Central memory CD4-positive, alpha-beta T cell (primary cell): ENCODE measurements at places on chromosomes 11 and 22.

GRCh38 chr11:119952441-119952840, 185.5 kb downstream of the TRIM29 start:
- no peak for DNase-seq

DNA sequence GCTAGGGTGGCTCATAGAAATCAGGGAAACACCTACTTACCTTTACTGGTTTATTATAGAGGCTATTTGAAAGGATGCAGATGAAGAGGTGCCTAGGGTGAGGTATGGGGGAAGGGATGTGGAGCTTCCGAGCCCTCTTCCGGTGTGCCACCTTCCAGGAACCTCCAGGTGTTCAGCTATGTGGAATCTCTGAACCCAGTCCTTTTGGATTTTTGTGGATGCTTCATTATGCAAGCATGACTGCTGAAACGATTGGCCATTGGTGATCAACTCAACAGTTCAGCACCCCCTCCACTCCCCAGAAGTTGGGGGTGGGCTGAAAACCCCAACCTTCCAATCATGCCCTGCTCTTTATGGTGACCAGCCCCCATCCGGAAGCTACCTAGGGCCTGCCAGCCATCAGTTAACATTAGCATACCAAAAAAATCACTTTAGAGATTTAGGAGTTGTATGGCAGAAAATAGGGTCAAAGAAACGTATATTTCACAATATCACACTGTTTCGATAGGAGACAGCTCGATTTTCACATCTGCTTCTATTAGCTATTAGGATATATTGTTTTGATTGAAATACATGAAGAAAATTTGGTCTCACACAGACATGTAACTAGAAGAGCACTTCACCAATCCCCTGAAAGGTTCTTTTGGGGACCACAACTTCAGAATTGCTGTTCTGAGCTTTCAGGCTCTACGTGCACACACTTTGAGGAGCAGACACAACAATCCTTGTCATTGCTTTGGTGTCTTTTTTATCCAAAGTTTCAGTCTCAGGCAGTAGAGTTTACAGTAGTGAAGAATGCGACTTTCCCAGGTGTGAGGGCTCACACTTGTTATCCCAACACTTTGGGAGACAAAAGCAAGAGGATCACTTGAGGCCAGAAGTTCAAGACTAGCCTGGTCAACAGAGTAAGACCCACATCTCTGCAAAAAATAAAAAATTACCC, 3.3 kb upstream of the POLR2G start:
- no peak for DNase-seq

GRCh38 chr11:97615546-97615945, 1225.7 kb downstream of the JRKL start:
- DNase-seq, result no peak

GRCh38 chr22:36818010-36818642, 1.3 kb upstream of the PVALB start:
- no peak for DNase-seq

GRCh38 chr11:83671289-83671688, 385.1 kb upstream of the CCDC90B start:
- no peak for DNase-seq

DNA sequence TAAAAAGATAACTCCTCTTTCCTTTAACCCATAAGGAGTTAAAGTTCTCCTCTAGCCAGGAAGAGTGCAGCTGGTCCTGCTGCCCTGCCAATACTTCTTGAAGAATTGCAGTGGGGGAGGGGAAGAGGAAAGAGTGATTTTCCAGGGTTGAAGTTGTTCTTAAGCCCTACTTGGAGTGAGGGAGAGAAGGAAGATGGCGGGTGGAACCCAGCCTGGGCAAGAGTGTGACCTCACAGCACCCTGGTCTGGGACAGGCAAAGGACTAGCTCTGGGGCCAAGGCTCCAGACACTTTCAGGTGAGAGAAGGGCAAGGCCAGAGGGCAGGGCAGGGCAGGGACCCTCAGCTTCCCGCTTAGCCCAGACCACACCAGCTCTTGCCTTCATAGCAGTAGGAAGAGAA, 6.6 kb downstream of the TNKS1BP1 start:
- DNase-seq, result no peak

DNA sequence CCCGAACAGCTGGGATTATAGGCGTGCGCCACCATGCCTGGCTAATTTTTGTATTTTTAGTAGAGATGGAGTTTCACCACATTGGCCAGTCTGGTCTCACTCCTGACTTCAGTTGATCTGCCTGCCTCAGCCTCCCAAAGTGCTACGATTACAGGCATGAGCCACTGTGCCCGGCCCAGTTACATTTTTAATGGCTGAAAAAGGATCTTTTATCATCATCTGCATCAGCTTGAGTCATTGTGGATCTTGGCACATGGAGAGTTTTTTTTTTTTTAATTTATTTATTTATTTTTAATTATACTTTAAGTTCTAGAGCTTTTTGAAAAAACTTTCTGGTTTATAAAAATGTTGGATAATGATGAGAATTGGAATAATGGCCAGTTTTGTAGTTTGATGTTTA, 8.6 kb downstream of the IGHMBP2 start:
- no peak for DNase-seq

- no peak for DNase-seq
These were observed 42.9 kb upstream of the ARHGAP32 start for GRCh38 chr11:129234978-129235377.

DNA sequence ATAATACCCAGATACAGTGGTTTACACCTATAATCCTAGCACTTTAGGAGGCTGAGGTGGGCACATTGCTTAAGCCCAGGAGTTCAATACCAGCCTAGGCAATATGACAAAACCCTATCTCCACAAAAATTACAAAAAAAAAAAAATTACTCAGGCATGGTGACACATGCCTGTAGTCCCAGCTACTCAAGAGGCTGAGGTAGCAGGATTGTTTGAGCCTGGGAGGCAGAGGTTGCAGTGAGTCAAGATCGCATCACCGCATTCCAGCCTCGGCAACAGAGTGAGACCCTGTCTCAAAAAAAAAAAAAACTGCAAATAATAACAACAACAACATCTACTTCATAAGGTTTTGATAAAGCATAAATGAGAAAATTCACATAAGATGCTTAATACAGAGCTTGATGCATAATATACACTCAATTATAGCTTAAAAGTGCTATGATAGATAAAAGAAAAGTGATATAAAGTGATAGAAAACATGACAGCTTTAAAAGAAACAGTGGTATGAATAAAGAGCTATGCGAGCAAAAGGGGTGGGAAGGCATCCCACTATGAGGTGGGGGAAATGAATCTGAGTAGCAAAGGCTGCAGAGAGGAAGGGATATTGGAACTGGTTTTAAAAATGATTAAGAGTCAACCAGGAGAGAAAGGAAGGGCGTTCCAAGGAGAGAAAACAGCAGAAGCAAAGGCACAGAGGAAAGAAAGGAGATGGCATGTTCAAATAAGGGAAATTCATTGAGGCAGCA, 197.6 kb downstream of the KIF18A start:
- no peak for DNase-seq

DNA sequence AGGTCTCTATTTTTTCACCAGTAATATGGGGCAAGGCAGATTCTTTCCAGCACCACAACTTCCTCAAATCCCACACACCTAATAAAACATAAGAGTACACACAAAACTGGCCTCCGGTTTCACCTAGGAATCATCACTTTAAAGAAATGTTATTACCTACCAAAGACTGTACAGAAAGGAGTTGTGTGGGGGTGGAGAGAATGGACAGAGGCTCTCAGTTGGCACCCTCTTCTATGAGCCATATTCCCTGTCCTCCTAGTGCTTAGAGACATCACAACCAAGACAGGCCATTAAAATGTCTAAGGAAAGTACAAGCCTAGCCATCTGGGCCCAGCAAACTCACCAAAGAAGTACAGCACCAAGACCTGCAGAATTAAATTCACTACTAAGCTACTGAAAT, 56.1 kb downstream of the RBFOX2 start:
- no peak for DNase-seq

DNA sequence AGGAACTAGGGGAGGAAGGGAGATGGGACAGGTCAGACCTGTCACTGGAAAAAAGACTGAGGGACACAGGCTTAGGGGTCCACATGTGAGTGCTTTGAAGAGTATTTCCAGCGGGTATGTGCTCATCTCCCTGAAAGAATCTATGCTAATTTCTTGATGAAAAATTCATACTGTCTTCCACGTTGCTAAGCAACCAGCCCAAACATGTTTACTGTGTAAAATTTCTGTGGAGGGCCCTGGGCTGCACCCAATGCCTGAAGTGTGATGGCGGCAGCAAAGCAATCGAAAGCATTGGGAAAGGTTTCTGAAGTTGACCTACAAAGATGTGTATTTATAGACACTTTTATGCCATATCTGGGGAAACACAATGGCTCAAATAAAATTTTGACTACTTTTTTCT, 7.4 kb downstream of the SYT13 start:
- no peak for DNase-seq

DNA sequence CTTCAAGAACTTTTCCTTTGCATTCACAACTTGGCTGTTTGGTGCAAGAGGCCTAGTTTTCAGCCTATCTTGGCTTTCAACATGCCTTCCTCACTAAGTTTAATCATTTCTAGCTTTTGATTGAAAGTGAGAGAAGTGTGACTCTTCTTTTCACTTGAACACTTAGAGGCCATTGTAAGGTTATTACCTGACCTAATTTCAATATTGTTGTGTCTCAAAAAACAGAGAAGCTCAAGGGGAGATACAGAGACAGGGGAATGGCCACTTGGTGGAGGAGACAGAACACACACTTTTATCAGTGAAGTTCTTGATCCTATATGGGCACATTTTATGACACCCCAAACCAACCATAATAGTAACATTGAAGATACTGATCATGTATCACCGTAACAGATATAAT, 532.3 kb downstream of the DLG2 start:
- DNase-seq, result no peak

- DNase-seq, result no peak
These were observed 6.3 kb upstream of the PYGM start for GRCh38 chr11:64765851-64766665.

DNA sequence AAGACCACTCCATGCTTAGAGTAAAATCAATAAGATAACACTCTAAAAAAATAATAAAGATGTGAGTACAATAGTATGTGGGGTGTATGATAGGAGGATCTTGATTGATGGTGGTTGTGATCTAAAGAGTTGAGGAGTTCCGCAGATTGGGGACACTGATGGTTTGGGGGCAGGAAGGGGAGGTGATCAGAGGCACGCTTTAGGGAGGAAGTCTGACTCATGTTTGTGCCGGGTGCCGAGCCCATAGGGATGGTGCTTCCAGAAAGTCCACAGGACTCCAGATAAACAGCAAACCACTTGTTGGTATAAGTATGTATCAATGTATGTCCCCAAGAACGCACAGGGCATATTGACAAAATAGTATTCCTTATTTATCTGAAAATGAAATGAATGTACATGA, 27.5 kb downstream of the LINC01488 start:
- no peak for DNase-seq

- DNase-seq, result no peak
These were observed 23.9 kb upstream of the DGCR8 start for GRCh38 chr22:20056161-20056560.

DNA sequence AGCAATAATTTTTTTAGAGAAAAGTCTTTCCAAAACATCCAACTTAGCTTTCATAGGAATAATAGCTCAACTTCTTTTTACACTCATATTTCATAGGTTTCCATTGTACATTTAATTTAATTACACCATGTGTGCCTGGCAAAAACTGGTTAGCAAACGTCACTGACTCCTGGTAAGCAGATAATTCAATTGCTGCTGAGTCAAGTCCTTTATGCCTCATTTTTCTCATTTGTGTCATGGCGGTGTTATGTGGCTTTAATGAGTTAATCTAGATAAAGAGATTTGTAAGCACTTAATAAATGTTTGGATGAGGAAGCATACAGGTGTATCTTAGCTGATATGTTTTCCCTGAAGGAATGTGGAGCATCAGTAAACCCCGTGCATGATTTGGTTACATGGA, 41.2 kb upstream of the PAK1 start:
- DNase-seq, result no peak

DNA sequence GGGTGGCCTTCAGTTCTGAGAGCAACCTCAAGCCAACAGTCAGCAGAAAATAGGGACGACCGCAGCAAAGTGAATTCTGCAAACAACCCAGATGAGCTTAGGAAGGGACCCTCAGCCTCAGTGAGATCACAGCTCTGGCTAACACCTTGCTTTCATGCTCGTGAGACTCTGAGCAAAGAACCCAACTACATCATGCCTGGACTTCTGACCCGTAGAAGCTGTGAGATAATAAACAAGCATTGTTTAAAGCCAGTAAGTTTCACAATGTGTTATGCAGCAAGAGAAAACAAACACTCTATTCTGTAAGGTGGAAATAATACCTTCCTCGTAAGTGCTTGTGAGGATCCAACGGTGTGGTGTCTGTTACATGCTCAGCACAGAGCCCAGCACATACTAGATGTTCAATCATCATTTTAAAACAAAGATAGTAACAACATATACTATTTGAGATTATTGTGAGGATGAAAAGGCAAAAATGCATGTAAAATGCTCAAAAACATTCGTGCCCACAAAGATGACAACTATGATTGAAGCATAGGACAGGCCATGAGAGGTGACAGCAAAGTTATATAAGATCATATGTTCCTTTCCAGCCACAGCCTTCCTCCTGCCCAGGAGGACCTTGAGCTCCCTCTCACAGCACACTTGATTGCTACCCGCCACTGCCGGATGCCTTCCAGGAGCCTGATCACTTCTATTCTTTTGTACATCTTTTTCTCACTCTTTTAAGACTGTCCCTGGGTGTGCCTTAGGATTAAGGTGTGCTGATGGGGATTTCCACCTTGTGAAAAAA, 433.3 kb downstream of the BUD13 start:
- DNase-seq, result no peak

GRCh38 chr22:23849009-23850006, 8.4 kb upstream of the SLC2A11 start:
- DNase-seq, result peak; percentile 78

GRCh38 chr11:80816454-80816847, 1375.6 kb upstream of the TENM4 start:
- DNase-seq, result no peak

DNA sequence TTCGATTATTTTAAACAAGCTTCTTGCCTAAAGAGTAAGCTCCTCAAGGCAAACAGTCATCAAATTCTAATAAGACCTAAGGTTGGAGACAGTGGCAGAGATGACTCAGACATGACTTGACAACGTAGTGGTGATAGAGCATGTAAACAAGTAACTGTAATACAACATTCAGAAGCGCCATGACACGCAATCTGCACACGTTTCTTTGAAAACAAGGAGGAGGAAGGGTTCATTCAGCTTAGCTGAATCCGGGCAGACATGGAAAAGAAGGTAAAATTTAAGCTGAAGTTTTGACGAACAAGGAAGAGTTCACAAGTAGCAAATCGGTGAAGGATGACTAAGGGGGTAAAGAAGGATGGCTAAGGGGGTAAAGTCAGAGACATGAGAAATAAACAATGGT, 152.4 kb upstream of the ZC3H12C start:
- DNase-seq, result no peak

- no peak for DNase-seq
These were observed 10.8 kb upstream of the CD81 start for GRCh38 chr11:2366276-2366675.

DNA sequence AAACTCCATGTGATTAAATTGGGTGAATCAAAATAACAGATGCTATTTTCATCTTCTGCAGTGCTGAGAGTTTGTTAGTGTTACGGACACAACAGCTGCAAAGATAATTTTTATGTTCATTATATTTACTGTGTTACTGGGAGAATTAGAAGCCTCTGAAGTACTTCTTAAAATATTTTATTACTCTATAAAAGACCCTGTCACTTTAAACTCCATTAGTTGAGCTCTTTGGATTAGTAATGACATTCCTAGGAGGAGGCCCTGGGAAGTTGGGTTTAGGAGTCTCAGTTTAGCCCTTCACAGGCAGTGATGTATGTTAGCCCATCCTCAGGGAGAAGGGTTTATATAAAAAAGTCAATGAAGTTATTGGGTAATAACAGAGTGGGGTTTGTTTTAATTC, 596.7 kb downstream of the JRKL start:
- DNase-seq, result no peak

- DNase-seq, result no peak
These were observed 219.7 kb downstream of the BARX2 start for GRCh38 chr11:129595038-129595962.
